ENCODE measurements at places on chromosomes 6 and 20.
A peak's percentile ranks its signal among the peaks of the same experiment; 100 is the strongest.

DNA sequence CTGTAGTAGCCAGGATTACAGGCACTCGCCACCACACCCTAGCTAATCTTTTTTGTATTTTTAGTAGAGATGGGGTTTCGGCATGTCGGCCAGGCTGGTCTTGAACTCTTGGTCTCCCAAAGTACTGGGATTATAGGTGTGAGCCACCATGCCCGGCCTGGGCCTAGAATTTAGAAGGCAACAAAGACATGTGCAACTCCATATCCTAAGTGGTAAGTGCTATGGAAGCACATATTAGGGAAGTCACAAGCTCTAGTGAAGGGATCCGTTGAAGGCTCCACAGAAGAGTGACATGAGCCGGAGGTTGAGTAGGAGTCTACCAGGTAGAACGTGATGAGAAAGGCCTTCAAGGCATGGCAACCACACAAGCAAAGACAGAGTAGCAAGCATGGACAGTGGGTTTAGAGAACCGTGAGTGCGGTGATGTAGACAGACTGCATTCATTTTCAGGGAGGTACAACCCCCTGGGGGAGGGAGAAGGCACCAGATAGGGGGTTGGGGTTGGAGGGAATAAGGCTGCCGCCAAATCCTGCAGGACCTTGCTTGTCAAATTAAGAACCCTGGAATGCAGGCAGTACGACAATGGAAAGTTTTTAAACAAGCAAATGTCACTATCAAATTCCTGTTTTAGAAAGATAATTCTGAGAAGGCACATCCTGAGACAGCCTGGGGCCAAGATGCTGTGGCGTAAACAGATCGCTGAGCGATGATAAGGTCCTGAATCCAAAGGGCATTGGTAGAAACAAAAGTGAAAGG is 50.2 kb downstream of the ARHGAP18 start:
- DNase-seq, result peak; percentile 17

- DNase-seq, result peak; percentile 62
These were observed 176.2 kb upstream of the SASH1 start for GRCh38 chr6:148166339-148166968.

- no peak for DNase-seq
These were observed 15.2 kb downstream of the GSTA3 start for GRCh38 chr6:52894285-52894684.

- DNase-seq, result no peak
These were observed 23.8 kb downstream of the MAS1 start for GRCh38 chr6:159914565-159914923.

- DNase-seq, result no peak
These were observed 178.8 kb upstream of the AFDN start for GRCh38 chr6:167647737-167648470.

GRCh38 chr6:54907355-54907754 is 60.8 kb downstream of the FAM83B start:
- DNase-seq, result no peak

GRCh38 chr6:117483645-117484016 is 1.2 kb downstream of the DCBLD1 start:
- no peak for DNase-seq

DNA sequence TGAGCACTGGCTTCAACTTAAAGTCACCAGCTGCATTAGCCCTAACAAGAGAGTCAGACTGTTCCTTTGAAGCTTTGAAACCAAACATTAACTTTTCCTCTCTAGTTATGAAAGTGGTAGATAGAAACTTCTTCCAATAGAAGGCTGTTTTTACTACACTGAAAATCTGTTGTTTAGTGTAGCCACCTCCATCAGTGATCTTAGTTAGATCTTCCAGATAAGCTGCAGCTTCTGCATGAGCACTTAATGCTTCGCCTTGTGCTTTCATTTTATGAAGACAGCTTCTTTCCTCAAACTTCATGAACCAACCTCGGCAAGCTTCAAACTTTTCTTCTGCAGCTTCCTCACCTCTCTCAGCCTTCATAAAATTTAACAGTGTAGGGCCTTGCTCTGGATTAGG is 133.2 kb downstream of the INSM1 start:
- DNase-seq, result no peak

DNA sequence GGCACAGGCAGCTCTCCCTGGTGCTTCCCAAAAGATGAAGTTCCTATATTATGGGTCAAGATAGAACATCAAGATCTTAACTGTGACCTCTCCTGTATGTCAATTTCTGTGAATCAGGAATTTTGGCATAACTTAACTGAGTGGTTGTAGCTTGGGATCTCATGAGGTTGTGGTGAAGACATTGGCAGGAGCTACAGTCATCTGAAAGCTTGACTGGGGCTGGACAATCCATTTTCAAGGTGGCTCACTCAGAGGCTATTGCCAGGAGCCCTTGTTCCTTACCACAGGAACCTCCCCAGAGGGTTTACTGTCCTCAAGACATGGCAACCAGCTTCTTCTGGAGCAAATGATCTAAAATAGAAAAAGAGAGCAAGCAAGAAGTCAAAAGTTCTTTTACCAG is 252.2 kb downstream of the ADGB start:
- no peak for DNase-seq

- no peak for DNase-seq
These were observed 124.5 kb upstream of the AHI1 start for GRCh38 chr6:135622081-135622480.

- peak; percentile 15 for DNase-seq
These were observed 38.1 kb downstream of the BICRAL start for GRCh38 chr6:42819803-42820511.

DNA sequence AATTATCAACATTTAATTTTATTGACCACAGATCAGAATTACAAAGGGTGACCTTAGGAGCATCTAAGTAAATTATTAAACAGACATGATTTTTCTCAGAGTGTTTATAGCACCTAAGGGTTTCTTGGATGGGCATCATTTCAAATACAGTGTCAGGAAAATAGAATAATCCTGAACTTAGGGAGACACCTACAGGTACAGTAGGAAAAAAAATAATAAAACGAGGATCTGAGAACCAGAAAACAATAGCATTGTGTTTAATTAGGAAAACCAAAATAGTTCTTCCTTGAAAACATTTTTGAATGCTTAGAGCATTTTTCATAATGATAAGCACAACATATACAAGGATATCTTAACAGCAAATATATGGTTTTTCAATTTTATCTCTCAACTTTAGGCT is 39.2 kb downstream of the MMUT start:
- no peak for DNase-seq

DNA sequence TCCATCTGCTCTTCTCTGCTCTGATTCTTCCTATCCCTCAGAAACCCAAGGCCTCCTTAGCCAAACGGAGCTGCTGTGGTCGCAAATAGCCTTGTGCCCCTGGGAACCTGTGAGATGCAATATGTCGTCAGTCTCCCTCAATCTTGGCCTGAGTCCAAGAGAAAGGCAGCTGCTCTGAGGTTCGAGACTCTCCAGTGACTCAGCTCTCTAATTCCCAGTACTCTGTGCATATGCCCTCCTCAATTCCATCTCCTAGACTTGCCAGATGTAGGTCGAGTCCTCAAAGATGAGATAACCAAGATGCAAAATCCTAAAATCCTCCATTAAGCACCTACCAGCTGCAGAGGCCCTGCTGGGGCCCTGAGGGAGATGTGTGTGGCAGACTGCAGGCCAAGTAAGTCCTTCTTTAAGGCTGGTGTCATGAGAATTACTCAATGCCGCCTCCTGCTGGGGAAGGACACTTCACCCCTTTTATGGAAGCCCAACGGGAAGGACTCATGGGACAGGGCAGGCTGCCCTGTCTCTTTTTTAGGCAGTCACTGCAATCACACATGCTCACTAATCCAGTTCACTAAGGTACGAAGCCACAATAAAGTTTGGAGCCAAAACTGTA is 28.5 kb downstream of the C6orf15 start:
- no peak for DNase-seq

DNA sequence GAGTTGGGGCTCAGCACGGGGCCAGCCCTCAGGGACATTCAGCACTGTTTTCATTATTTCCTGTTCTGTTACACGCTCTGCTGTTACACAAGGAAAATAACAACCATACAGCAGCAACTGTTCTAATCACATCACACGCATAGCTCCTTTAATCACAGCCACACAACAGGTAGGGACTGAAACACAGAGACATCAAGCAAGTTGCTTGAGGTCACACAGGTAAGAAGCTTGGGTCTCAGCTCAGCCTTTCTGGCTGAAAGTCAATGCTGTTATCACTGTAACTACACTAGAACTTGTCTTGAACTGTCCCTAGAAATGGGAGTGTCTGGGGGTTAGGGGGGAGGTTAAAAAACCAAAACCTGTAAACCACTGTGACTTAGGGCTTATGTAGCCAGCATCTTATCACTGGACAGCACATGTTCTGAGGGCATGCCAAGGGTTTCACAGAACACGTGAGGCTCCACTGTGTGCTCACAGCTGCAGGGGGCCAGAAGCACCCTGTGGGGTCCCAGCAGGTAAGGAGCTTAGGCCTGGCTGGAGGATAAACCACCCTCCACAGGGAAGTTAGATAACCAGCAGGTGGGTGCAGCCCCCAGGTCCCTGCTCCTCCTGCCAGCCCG is 146.0 kb downstream of the EYA2 start:
- no peak for DNase-seq

- DNase-seq, result no peak
These were observed 862.3 kb upstream of the FLRT3 start for GRCh38 chr20:15199698-15200097.

GRCh38 chr6:154127657-154128056 is 88.6 kb downstream of the OPRM1 start:
- DNase-seq, result no peak

DNA sequence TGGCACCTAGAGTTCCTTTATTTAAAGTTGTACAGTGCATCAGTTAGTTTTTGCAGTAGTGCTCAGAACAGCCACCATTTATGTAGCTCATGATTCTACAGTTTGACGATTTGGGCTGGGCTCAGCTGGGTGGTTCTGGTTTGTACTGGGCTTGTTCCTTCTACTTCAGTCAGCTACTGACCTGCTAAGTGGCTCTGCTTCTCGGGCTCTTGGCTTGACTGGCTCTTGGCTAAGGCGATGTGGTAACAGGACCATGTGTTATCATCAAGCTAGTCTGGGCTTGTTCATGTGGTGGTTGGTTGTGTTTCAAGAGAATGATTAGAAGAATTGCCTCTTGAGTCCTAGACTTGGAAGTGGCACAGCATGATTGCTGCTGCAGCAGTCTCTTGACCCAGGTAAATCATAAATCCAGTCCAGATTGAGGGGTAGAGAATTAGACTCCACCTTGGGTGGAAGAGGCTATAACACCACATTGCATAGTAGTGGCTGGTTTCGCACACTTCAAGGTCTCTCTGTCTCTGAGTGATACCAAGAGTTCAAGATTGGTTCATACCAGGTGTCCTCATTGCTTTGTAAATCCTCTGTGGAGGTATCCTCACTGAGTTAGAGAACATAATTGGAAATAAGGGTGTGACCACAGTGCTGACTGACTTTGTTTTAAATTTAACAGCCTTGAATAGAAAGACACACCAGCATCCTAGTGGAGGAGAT is 253.0 kb downstream of the ARID1B start:
- DNase-seq, result no peak

DNA sequence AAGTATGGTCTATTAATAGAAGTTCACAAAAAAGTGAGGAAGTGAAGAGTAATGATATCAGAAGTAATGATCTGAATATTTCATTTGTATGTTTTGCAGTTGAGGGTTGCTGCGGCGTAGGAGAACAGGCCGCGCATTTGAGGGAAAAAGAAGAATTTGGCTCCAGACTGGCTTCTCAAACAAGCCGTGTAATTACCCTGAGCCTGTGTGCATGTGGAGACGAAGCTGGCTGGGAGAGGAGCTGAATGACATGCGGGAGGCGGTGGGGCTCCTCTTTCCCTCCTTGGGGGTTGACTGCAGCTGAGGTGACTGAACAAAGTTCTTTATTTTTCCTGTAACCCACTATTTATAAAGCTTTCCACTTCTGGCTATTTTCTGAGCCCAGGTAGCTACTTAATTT is 115.5 kb upstream of the AFDN start:
- no peak for DNase-seq

- DNase-seq, result no peak
These were observed 127.9 kb downstream of the GRM4 start for GRCh38 chr6:34018026-34018425.

GRCh38 chr6:154500769-154501577 is 9.5 kb downstream of the CNKSR3 start:
- DNase-seq, result no peak

DNA sequence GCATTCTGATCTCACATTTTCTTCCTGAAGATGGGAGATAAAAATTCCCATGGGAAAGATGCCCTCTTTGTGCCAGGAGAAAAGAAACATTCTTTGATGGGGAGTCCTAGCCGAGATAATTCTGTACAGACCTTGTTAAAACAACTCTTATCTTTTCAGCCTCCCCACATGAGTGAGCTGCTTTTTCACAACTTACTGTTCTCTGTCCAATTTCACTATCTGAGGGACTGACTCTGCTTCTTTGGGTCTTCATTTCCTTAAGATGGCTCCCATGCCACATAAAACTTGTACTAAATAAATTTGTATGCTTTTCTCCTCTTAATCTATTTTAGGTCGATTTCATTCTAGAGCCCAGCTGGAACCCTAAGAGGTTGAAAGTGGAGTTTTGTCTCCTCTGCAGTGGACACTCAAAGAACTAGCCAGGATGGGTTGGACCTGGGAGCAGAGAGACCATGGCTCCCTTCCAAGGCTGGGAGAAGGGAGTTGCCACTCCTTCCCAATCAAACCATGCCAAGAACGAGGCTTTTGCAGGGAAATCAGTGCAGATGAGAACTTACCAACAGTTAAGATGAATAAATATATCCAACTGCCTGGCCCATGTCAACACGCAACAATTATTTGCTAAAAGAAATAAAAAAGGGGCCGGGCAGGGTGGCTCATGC is 285.8 kb upstream of the SULF2 start:
- DNase-seq, result no peak

DNA sequence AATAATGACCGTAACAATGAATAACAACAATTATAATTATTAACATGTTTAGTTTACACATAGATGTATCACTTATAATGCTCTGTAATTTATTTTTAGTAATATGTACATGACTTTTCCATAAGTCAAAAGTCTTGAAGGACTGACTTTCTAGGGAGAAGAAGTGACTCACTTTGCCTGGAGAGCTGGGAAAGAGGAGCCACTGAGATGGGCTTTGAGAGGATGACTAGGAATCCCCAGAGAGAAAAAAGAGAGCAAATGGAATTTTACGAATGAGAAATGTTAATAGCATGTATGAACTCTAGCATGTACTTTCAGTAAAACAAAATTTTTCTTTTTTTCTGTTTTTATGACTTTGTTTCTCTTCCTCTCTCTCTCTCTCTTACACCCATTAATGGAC is 67.8 kb upstream of the RALY start:
- no peak for DNase-seq

DNA sequence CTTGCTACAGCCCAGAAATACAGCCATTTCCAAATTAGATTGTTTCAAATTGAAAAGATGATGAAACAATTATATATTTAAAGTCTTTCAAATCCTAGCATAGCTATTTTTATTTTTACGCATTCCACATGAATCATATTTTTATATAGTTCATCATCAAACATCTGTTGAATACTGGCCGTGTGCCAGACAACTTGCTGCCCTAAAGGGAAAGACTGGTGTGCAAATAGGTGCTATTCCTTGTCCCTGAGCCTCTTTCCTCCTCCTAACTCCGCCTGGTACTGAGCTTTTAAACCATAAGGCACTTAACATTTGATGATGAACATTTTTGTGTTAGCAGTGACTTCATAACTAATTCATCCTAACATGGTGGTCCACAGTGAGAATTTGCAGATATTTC is 18.7 kb upstream of the PLCG1 start:
- no peak for DNase-seq
